ENCODE measurements at places on chromosomes 5 and 9. TPM values are rescaled to one million over a fixed set of nuclear protein-coding genes. Genes with fewer than 3 reads are reported as not detected.

DNA sequence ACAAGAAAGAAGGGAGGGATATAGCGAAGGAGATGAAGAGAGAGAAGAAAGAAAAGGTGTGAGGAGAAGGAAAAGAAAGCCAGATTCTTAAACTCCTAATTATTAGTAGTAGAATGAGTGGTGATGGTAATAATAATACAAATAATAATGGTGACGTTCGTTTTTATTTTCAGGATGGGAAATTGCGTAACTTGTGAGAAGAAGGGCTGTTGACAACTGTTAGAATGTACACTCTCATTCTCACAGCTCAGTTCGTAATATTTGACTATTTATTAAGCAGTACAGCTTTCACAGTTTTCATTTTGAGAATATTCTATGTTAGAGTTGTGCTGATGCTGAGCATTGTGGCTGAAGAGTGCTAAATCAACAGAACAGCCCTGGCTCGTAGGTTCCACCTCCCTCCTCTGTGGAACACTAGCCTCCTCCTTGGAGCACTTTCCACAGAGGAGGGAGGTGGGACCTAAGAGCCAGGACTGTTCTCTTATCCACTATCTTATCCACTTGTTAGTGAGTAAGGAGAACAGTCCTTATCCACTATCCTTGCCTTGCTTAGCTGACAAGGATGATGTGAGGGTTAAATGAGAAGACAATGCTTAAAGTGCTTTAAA is 258.3 kb upstream of the VLDLR start:
- H3K27me3 ChIP-seq: no peaks in the 10 kb centered on the region
- no peak overlapping the region for H3K27ac ChIP-seq

Gene NPR3
- 87.3 TPM for polyA plus RNA-seq

DNA sequence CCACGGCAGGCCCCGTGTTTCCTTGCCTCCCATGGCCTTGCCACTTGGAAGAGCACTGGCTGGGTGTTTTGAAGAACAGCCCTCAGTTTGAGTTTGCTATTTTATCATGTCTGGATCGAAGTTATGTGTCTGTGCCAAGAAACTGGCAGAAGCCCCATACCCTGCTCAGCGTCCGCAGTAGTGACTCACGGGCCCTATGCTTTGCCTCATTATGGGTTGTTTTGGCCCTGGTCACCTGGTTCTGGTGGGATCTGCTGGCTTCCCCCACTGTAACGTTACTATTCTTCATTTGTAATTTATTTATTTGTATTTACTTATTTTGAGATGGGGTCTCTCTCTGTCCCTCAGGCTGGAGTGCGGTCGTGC is 42.3 kb upstream of the NKD2 start:
- H3K27me3 ChIP-seq: peaks cover 17% of the 10 kb centered on the region
- H3K4me3 ChIP-seq: no peak overlapping the region
- DNase-seq: no peak
- H3K36me3 ChIP-seq: no peaks in the 10 kb centered on the region
- no peak overlapping the region for H3K27ac ChIP-seq

Gene SRD5A1
- polyA plus RNA-seq: 14.5 TPM

DNA sequence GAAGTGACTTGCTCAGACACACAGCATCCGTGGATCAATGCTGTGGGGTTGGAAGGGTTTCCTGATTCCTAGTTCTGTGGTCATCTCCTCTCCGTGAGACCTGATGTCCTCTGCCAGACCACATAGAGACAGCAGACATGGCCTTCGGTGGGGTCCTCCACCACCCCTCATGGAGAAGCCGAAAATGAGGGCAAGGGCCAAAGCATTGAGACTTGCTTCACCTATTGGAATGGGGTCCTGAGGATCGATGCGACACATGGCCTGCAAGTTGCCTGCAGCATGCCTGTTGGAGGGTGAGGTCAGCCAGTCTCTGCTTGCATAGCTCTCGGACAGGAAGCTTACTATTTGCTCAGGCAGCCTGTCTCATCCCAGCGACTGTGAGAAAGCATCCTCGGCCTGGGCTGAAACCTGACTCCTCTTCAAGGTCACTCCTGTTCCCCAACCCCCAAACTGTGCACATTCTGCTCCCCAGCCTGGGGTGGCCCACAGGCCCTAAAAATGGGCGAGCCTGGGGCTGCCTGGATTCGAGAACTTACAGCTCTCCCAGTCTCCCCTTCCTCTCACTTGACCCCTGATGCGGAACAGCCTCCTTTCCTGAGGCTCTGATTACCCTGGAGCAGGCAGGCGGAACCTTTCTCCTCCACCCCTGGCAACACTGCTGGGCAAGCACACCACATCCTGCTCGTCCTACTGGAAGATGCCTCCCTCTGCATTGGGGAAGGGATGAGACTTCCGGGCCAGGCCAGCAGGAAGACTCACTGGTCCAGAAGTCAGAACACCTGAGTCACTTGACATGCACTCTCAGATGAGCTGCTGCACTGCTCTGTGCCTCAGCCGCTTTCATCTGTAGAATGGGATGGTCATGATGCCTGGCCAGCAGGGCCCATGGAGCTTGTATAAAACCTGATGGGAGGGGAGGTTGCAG is 186.9 kb downstream of the RGS3 start:
- peaks cover 9% of the 10 kb centered on the region for H3K4me1 ChIP-seq
- no peaks in the 10 kb centered on the region for H3K27me3 ChIP-seq
- peak; percentile 53 for DNase-seq
- H3K4me3 ChIP-seq: no peak overlapping the region

- H3K27ac ChIP-seq: no peak overlapping the region
- no peaks in the 10 kb centered on the region for H3K36me3 ChIP-seq
- no peaks in the 10 kb centered on the region for H3K27me3 ChIP-seq
- H3K4me1 ChIP-seq: no peaks in the 10 kb centered on the region
- no peak overlapping the region for H3K4me3 ChIP-seq
- peak; percentile 90 for DNase-seq
Measured at GRCh38 chr5:42974536-42974935, 65.6 kb downstream of the ANXA2R start.

Gene DDX46
- 38.1 TPM for polyA plus RNA-seq

GRCh38 chr5:174745590-174746103 is 21.3 kb downstream of the MSX2 start:
- no peak for DNase-seq
- H3K36me3 ChIP-seq: no peaks in the 10 kb centered on the region
- H3K4me1 ChIP-seq: no peaks in the 10 kb centered on the region
- no peaks in the 10 kb centered on the region for H3K27me3 ChIP-seq
- H3K4me3 ChIP-seq: no peak overlapping the region

GRCh38 chr5:6948562-6948961 is 235.3 kb downstream of the TENT4A start:
- no peak overlapping the region for H3K4me3 ChIP-seq
- no peak overlapping the region for H3K27ac ChIP-seq
- no peaks in the 10 kb centered on the region for H3K27me3 ChIP-seq
- H3K4me1 ChIP-seq: no peaks in the 10 kb centered on the region
- no peaks in the 10 kb centered on the region for H3K36me3 ChIP-seq

DNA sequence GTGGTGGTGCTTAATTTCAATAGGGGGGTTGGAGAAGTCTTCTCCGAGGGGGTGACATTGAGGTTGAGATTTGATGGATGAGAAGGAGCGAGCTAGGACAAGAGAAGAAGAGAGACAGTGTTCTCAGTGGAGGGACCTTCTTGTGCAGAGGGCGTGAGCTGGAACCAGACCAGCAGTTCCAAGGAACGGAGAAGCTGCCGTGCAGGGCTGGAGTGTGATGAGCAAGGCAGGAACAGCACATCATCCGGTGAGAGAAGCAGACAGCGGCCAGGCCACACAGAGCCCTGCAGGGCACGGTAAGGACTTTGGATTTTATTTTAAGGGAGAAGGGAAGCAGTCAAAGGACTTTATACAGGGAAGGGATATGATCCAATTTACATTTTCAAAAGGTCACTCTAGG is 206.9 kb downstream of the MELK start:
- no peak overlapping the region for H3K27ac ChIP-seq
- no peaks in the 10 kb centered on the region for H3K36me3 ChIP-seq
- no peaks in the 10 kb centered on the region for H3K4me1 ChIP-seq
- H3K4me3 ChIP-seq: no peak overlapping the region
- DNase-seq: no peak

Gene CCDC187
- polyA plus RNA-seq: under 0.01 TPM

Gene PAPPA
- 8.8 TPM for polyA plus RNA-seq

GRCh38 chr5:146632620-146633322 is 116.8 kb upstream of the GPR151 start:
- no peak overlapping the region for H3K4me3 ChIP-seq
- no peak for DNase-seq
- no peaks in the 10 kb centered on the region for H3K4me1 ChIP-seq

GRCh38 chr9:87062746-87063145 is 115.4 kb upstream of the GAS1 start:
- no peaks in the 10 kb centered on the region for H3K4me1 ChIP-seq
- H3K36me3 ChIP-seq: no peaks in the 10 kb centered on the region
- no peak overlapping the region for H3K4me3 ChIP-seq
- H3K27me3 ChIP-seq: no peaks in the 10 kb centered on the region
- DNase-seq: no peak

Gene KCNIP1
- 0.08 TPM for polyA plus RNA-seq

DNA sequence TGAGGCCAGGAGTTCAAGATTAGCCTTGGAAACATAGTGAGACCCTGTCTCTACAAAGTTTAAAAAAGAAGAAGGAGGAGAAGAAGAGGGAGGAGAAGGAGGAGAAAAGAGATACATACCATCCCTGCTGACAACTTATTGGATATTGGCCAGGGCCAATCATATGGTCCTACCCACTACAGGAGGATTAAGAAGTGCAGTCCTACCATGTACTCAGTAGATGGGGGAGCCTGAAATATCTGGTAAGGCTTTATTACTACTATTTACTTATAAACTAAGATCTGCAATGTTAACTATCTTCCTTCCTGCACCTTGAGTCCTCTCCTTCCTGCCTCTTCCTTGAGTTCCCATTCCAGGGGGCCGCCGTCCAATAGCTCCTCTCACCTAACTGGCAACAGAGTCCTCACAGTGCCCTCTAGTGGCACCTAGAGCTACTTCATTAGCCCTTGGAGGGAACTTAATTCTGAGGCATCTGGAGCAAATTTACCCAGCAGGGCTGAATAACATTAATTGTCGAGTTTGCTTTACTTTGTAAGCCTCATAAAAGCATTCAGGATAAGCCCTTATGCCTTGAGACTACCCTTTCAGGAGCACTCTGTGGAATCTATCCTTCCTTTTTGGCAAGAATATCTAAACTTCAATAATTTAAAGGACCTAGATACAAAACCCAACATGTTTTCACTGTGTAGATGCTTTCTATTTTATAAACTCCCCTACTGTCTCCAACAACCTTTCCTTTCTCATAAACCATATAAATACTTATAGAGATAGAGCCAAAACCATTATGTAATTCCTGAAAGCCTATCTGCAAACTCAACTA is 39.1 kb upstream of the RANBP6 start:
- DNase-seq: peak; percentile 73
- no peak overlapping the region for H3K4me3 ChIP-seq

Gene PDZD2
- 0.40 TPM for polyA plus RNA-seq

Gene TLN1
- polyA plus RNA-seq: 244 TPM

DNA sequence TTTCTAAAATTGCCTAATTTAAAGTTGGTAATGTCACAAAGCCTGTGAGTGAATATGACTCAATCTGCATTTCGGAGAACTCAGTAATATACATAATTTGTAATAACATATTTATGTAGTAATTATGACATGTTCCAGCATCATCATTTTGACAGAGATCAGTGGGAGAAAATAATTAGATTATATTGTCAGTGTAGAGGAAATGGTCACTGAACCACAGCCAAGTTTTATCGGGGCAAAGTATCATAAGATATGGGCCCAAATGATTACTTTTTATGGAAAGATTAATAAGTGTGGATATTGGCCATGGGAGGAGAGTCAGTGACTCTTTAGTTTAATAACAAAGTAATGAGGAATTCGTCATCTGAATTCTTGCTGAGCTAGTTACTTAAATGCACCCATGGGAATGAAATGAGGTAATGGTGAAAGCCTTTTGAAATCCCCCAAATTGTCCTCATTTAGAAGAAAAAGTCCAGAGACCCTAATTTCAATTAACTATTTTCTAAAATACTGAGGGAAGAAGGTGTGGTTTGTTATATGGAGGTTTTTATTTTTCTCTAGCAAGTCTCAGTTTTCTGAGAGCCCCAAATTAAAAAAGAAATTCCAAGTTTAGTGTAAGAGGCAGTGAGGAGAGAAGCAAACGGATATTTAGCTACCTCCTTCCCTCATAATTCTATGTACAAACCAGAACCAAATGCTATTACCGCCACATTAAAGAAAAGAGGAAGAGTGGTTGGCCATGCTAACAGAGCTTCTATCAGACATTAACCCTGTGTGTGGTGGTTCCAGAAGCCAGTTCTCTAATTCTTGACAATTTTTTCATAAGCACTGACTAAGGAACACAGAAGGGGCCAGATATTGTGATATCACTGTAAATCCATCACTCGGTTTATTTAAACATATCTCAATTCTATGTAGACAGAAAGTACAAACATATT is 37.7 kb upstream of the MRPS30 start:
- H3K4me3 ChIP-seq: no peak overlapping the region
- no peaks in the 10 kb centered on the region for H3K27me3 ChIP-seq
- no peak for DNase-seq

GRCh38 chr5:42500003-42500599 is 76.9 kb downstream of the GHR start:
- no peaks in the 10 kb centered on the region for H3K27me3 ChIP-seq
- H3K36me3 ChIP-seq: no peaks in the 10 kb centered on the region
- H3K4me3 ChIP-seq: no peak overlapping the region
- H3K27ac ChIP-seq: no peak overlapping the region

- no peak for DNase-seq
- peaks cover 2% of the 10 kb centered on the region for H3K36me3 ChIP-seq
- no peaks in the 10 kb centered on the region for H3K27me3 ChIP-seq
- no peaks in the 10 kb centered on the region for H3K4me1 ChIP-seq
- H3K4me3 ChIP-seq: no peak overlapping the region
Measured at GRCh38 chr9:98774746-98775145, 21.6 kb downstream of the ANKS6 start.

- no peak overlapping the region for H3K27ac ChIP-seq
- H3K4me3 ChIP-seq: no peak overlapping the region
- no peak for DNase-seq
- H3K36me3 ChIP-seq: no peaks in the 10 kb centered on the region
Measured at GRCh38 chr9:113646946-113647914, 183.7 kb downstream of the RGS3 start.

Gene ATP10B
- polyA plus RNA-seq: not detected

DNA sequence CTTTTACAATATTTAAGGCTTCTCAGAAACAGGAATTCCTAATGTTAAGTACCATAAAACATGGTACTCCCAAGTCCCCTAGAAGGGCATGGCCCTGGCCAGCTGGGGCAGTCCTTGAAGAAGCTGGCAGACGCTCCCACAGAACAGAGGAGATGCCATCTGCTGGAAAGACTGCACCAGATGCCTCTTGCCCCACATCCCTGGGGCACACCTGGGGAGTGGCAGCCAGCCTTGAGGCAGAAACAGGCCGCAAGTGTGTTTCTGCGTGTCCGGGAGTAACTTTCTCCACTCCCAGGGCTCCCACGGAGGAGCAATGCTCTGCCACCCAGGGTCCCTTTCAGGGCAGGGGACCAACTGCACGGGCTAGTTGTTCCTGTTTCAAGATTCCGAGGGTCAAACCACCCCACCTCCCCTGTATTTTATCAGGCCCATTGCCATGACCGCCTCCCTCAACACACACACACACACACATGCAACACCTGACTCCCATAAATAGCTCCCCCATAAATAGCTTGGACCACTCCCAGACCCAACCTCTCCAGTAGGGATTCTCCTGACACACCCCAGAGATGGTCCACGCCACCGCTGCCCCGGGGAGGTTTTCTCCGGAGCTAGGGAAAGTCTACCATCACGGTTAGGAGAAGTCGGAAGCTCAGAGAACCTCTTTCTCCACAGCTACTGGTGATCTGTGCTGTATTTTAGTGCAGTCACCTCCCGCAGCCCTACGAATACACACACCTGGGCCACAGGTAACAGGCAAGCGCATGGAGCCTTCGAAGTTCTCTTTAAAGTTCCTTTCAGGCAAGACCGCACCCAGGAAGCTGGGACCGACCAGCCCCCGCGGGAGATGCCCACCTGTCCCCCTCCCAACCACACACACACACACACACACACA is 1.5 kb downstream of the SPOCK1 start:
- no peaks in the 10 kb centered on the region for H3K4me1 ChIP-seq
- H3K4me3 ChIP-seq: no peak overlapping the region
- peaks cover 6% of the 10 kb centered on the region for H3K27me3 ChIP-seq
- no peak for DNase-seq
